ENCODE measurements at places on chromosomes 11 and 22.

DNA sequence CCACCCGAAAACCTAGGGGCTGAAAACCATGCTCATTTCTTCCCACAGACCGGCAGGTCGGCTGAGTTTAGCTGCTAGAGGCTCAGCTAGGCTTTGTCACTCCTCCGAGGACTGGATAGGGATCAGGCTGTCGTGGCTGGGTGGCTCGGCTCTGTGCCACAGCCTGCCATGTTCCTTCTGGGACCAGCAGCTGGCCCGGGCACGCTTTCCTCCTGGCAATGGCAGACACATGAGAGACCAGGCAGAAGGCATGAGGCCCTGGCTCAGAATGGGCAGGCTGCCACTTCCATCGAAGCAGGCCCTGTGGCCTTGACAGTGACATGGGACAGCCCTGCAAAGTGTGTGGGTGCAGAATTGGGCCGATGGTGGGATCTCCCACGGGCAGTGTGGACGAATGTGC is 20.9 kb downstream of the PARVG start:
- DNase-seq = no peak

GRCh38 chr11:108774037-108774730 is 109.3 kb downstream of the DDX10 start:
- no peak for DNase-seq

GRCh38 chr11:78223320-78223954 is 34.7 kb downstream of the USP35 start:
- DNase-seq = no peak

DNA sequence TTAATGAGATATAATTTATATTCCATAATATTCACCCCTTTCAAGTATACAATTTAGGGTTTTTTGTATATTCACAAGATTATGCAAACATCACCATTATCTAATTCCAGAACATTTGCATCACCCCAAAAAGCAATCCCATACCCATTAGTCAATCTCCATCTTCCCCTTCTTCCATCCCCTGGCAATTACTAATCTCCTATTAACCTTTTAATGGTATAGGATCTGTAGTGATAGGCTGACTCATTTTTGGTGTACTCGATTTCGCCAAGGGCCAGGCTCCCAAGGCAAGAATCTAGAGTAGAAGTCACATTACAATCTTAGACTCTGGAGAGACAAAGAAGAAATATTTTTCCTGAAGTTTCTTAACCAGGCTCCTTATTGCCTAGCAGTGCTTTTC is 113.4 kb downstream of the GAB2 start:
- DNase-seq = no peak

DNA sequence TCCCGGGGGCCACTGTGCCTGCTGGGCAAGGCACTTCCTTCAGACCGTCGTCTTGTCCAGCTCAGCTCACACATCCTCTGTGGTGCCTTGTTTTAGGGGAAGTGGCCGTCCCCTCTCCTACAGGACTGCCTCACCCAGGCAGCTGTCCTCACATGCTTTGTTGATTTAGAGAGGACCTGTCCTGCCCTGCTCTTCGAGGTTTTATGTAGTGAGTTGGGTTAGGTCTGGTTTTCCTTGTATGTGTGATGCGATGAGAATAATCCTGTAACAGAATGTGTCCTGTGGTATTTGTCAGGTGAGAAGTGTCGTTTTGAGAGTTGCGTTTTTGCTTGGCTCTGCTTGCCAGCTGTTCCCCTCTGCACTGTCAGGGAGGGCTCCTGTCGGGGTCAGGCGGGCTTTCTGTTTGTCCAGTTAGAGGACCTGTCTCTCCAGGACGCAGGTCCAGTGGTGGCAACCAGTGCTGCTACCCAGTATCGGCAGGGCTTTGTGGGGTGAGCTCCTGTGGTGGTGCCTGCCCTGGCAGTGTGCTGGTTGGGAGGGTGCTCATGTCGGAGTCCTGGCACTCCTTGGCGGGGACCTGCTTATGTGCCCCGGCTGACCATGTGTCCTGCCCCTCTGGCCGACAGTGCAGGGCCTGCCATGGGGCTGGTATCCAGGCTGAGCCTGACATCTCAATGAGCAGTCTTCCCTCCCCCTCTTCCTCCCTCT is 41.3 kb downstream of the MUC6 start:
- no peak for DNase-seq

DNA sequence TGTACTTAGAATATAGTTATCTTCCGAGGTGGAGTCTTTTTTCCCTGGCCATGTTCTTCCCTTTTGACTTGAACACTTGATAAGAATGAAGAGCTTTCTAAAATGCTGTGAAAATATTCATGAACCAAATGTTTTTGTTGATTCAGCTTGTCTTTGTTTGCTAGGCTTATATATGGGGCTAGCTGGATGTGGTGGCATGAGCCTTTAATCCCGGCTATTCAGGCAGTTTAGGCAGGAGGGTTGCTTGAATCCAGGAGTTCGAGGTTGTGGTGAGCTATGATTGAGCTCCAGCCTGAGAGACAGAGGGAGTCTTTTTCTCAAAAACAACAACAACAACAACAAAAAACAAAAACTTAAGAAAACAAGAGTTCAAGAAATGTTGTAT is 23.1 kb downstream of the CBL start:
- DNase-seq = no peak

- no peak for DNase-seq
Measured at GRCh38 chr22:45308957-45309421, 745 bp upstream of the FAM118A start.

DNA sequence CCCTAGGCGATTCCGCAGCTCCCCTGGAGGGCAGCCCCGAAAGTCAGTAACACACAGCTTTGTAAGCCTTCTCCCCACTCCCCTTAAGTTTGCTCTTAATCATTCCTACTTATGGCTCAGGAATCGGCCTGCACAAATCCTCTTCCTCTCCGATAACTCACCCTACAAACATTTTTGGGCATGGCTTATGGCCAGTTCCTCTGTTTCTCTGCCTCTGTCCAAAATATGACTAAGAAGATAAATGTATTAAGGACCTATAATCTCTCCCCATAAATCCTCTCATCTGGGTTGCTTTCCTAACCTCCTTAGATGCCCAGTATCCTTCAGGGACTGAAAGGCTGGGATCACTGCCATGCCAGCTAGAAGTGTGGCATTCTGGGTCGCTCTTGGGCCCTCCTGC is 41.0 kb downstream of the PAMR1 start:
- DNase-seq = no peak

DNA sequence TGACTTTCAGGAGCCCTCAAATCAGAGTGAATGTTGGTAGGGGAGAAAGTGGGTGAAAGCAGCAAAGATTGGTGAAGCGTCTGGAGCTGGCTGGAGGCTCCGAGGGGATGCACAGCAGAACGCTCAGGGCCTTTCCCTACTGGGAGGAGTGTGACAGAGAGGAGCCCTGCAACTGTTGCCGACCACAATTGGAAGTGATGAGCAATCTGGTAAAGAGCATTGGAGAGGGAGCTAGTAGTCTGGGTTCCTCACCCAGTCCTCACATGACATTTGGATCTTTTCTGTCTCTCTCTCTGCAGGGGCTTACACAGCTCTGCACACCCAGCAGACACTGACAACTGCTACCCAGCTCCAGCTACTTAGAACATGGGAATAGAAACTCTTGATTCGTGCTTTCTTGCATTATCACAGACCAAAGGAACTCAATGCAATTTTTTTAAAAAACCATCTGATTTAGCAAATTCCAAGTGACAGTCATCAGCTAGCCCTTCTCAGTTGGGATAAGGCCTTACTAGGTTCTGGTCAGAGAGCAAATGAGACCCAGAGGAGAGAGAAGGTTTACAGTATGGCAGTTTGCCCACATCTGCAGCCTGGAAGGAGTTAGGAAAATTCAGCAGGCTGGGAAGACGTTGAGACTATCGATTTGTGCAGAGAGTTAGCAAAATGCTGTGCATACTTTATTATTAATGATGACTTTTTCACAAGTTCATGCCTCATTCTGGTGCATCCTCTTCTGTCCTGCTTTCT is 278.0 kb upstream of the PLET1 start:
- DNase-seq = no peak

DNA sequence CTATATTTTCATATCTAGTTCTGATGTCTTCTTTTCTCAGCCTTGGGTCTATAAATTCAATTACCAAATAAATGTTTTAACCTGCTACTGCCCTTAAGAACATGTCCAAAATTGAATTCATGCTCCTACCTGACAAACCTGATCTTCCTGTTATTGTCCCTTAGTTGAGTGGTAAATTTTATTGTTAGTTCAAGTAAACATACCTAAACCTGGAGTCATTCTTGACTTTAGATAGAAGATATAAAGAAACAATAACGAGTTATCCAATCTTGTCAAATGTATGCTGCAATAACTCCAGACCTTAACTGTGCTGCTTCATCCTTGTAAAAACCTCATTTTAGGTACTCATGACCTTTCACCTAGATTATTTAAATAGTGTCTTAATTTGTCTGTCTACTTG is 34.6 kb upstream of the SC5D start:
- DNase-seq = no peak

DNA sequence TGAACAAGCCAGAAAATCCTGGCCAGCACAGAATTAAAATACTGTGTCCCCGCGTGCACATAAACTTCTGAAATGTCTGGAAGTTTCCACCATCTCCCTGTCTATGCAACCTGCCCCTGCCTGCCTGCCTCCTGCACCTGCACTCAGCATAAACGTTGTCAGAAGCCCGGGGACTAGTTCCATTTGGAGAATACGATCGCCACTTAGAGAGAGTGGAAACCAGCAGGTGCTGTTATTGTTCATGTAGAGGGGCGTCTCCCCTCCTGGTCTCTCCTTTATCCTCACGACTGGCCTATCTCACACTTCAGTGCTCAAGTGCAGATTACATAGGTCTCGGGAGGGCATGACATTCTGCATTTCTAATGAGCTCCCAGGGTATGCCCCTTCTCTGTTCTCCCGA is 35.6 kb downstream of the MPPED1 start:
- DNase-seq = no peak

- no peak for DNase-seq
Measured at GRCh38 chr22:27827604-27828587, 26.3 kb upstream of the MN1 start.

DNA sequence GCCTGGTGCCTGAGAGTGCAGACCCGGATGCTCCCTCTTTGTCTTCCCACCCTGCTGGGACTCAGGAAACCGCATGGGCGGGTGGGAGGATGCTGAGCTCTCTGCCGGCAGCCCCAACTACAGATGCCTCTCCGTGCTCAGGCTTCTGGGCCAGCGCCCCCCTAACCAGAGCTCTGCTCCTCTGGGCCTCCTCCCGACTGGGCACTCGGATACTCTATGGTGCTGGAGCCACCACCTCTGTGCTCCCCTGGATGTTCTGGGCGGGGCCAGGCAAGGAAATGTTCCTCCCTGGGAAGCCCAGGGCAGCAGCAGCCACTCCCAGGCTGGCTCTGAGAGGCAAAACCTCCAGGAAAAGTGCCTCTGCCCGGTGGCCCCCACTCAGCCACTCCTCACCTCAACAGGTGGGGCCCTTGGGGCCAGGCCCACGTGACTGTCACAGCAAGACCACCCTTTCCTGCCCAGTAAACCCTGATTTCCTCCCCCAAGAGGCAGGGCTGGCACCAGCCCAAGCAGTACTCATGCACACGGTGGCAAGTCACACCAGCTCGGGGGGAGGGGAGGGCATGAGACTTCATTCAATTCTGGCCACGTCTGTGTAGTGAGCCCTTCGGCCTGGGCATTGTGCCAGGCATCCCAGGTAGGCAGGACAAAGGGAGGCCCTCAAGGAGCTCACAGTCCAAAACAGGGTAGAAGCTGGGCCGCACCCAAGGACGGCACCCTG is 54.7 kb upstream of the TCF20 start:
- DNase-seq = no peak

DNA sequence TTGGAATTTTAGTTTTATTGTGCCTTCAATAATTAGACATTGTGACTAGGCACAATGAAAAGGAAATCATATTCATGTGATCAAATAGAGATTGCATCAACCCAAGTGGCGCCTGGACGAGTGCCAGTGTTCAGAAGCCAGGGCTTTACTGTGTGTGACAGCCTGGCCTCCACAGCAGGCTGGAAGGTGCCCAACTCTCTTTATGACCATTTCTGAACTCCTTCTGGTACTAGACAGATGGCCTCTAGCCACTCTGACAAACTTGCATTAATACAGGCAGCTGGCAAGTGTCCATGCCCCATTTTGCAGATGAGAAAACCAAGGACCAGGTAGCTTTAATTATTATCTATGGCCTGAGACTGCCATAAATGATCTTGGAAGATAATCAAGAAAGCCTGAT is 8.3 kb upstream of the POU2AF1 start:
- DNase-seq = no peak

DNA sequence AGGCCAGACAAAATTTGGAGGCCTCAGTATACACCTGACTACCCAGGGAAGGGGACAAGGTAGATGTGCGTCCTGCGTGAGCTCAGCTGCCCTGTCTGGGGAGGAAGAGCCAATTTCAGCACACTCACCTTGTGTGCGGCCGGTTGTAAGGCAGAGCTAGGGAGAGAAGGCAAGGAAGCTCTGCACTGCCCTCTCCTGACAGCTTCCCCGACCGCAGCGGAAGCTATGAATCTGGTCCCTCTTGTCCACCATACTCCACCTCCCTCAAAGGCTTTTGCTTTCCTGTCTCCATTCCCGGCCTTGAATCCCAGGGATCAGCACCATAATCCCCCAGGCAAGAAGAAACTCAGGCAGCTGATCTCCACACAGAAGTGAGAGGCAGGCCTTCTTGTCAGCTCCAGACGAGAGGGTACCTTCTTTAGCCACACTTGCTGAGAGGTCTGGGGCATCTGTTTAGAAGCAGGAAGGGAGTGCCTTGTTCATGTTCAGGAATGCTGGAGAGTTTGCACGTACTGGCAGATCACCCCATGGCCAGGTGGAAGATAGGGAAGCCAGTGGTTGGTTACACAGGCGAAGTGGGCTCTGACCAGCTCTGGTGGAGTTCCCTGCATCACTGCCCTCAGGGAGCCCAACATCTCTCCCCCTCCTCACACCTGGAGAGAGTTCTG is 62.5 kb downstream of the FEZ1 start:
- no peak for DNase-seq

GRCh38 chr11:32163557-32163956 is 72.7 kb downstream of the RCN1 start:
- no peak for DNase-seq

GRCh38 chr11:101482556-101483124 is 101.2 kb downstream of the TRPC6 start:
- no peak for DNase-seq

GRCh38 chr11:21254790-21255189 is 585.4 kb downstream of the NELL1 start:
- no peak for DNase-seq

DNA sequence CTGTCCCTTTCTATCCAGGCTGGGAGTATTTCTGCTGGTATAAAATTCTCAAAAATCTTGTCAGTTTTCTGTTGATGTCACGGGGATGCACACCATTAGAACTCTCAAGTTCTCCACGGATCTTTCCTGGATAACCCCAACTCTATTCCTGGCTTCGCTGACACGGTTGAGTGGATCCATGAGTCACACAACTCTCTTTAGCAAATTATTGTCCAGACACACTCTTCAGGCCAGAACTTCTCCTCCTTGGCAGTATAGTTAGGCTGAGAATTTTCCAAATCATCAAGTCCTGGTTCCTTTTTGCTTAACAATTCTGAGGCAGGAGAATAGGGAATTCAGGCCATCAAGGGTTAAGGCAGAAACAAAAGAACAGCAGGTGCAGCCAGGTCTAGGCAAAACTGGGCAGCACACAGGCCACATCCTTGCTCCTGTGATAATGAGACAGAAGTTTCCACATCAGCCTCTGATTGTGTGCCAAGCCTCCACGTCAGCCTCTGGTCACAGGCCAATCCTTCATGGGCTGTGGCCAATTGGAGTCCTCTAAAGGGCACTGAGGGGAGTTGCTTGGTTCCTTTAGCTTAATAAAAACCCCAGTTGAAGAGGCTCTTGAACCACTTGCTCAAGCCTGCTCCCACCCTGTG is 5.7 kb upstream of the ACAT1 start:
- DNase-seq = no peak

GRCh38 chr11:134783234-134783633 is 371.2 kb upstream of the B3GAT1 start:
- DNase-seq = no peak

Data from glomerular endothelial cell (primary cell).